H1 (cell line): ENCODE measurements at places on chromosomes 2 and 18. TPM values are rescaled to one million over a fixed set of nuclear protein-coding genes. Genes with fewer than 3 reads are reported as not detected.

DNA sequence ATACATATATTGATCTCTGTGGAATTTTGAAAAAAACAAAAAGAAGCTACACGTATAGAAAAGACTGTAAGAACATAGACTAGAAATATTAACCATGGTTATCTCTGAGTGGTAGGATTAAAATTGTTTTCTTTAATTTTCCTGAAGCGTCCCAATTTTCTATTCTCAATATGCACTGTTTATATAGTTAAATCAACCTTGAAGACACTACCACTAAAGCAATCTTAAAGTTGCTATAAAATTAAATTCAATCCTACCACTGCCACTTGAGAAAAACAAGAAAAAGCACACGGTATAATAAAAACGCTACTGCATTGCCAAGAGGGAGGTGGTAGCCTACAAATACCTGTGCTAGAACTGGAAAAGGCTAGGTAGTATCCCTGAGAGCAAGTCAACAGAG is 47.2 kb downstream of the TRIP12 start:
- DNase-seq, result no peak

DNA sequence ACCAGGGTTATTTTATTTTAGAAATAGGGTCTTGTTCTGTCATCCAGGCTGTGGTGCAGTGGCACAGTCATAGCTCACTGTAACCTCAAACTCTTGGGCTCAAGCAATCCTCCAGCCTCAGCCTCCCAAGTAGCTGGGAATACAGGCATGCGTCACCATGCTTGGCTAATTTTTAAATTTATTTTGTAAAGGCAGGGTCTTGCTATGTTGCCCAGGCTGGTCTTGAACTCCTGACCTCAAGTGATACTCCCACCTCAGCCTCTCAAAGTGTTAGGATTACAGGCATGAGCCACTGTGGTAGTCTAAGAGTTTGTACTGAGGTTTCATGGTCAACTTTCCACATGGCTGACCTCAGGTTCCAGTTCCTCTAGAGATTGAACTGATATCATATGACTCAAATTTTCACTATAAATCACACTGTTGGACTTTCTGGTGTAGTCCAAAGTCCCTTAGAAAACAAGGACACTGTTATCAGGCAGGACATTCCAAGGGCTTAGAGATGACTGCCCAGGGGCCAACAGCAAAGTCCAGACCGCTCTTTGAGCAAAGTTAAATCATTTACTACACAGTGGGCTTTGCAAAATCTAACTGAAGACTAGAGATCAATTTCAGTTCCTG is 82.0 kb upstream of the MEX3C start:
- no peak for DNase-seq

GRCh38 chr2:182784777-182785176 is 68.7 kb downstream of the DNAJC10 start:
- no peak for DNase-seq

Gene COL3A1
- total RNA-seq, result 0.07 TPM in 1 of 2 replicates, not detected in the other

GRCh38 chr2:10447895-10448575 is at the start of gene ODC1:
Gene ODC1 (minus strand): TSS chr2:10448327. CDS start chr2:10445032, 3,295 bp downstream.
- no peak for DNase-seq

- no peak for DNase-seq
Observed at GRCh38 chr2:10668402-10669012, 21.3 kb downstream of the NOL10 start.

Gene MYO5B
- total RNA-seq, result 6.4 and 6.9 TPM in 2 replicates

GRCh38 chr2:76808732-76809131 is 713.4 kb downstream of the LRRTM4 start:
- no peak for DNase-seq

Gene PJVK
- total RNA-seq, result 2.3 and 2.4 TPM in 2 replicates

Gene ARHGEF4
- total RNA-seq, result 13.3 and 14.6 TPM in 2 replicates

DNA sequence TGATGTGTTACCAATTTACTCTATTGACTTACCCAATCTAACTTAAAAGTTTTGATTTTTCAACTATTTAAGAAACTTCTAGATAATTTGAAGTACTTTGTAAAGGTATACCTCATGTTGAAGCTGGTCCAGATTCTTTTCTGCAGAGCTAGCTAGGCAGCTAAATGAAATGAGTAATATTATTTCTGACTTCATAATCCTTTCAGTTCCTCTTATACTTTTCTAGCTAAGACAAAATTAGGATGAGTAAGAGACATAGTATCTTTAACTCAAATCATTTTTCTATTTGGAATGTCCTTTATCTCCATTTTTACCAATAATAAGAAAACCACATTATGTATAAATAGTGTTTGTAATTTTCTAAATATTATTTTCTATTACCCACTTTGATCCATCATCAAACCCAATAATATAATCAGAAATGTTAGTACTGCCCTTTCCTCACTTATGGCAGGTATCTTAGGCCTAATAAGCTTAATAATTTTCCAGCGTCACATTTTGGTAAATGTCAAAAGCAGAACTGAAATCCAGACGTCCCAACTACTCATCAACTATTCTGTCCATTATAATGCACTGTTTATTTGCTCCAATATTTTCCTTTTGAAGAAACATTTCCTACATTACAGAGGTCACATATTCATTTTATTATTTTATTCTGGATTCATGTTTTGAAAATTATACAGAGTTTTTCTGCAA is 456.6 kb downstream of the THSD7B start:
- DNase-seq, result no peak

GRCh38 chr2:2735041-2735440 is 404.0 kb upstream of the MYT1L start:
- no peak for DNase-seq

- peak; percentile 94 for DNase-seq
Observed at GRCh38 chr2:232521959-232522622, 1.9 kb downstream of the PRSS56 start.

DNA sequence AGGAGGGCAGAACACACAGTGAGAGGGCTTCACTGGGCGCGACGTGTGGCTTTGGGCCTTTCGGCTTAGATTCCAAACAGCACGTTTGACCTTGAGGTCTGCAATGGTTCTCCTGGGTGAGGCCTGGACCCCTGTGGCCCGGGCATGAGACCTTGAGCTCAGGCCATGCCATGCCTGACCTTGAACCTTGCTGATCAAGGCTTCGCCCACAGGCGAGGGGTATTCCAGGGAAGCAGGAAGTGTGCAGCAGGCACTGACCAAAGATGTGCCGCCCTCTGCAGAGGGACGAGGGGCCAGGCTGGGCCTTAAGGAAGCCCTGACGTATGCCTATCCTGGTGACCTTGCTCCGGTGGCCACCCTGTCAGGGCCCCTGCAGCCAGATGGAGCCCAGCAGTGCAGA is 178.3 kb upstream of the HDAC4 start:
- DNase-seq, result no peak

Gene IL36RN
- total RNA-seq, result not detected in 2 replicates

GRCh38 chr18:49651033-49651432 is 89.2 kb downstream of the LIPG start:
- no peak for DNase-seq

Gene OSR1
- 0.22 TPM in 1 of 2 replicates, not detected in the other for total RNA-seq

DNA sequence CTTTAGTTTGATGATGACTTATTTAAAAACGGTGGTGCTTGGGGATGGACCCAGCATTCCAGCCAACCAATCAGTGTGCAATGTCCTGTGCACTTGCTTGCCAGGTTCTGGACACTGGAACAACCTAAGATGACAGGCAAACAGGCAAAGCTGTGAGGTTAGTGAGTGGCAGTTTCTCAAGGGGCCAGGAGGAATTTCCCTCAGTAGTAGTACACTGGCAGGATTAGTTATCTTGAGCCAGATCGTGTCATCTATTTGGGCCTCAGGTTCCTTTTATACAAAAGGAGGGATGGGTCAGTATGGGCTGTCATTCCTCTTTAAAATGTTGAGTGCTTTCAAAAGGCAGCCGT is 26.6 kb downstream of the MAP4K4 start:
- no peak for DNase-seq

DNA sequence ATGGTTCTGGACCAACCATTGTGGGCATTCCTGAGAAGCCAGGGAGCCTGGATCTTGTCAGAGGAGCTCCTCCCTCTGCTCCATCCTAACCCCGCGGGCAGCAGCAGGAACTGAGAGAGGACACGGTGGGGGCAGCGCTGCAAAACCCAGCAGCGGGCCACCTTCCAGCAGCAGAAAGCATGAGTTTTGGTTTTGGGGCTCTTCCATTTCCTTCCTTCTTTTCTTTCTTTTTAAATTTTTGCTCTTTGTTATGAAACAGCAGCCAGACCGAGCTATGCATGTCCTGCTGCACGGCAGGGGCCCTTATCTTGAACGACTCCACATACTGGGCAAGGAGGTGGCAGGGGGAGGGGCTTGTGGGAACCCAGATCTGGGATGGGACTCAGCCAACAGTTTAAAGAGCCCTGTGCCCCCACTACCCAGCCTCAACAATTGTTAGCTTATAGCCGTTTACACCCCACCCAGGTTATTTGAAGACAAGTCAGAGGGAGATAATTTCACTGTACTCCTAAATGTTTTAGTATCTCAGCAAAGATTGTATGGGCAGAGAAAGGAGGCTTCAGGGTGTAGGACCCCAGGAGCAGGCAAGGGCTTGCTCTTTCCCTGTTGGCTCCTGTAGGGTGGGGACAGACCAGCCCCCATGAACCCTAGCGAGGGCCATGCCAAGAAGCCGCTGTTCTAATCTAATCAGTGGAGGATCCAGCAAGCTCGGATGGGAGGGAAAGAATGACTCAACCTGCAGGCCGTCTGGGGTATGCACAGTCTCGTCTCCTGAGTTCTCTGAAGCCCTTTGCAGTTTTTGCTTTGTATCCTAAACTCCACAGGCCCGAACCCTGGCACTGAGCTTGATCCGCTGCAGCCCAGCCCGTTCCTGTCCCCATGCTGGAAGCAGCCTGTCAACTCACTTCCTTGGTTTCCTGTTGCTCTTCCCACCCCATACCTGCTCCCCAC is 75.3 kb downstream of the LRRFIP1 start:
- DNase-seq, result no peak

Gene HSBP1L1
- 0.69 and 1.0 TPM in 2 replicates for total RNA-seq

DNA sequence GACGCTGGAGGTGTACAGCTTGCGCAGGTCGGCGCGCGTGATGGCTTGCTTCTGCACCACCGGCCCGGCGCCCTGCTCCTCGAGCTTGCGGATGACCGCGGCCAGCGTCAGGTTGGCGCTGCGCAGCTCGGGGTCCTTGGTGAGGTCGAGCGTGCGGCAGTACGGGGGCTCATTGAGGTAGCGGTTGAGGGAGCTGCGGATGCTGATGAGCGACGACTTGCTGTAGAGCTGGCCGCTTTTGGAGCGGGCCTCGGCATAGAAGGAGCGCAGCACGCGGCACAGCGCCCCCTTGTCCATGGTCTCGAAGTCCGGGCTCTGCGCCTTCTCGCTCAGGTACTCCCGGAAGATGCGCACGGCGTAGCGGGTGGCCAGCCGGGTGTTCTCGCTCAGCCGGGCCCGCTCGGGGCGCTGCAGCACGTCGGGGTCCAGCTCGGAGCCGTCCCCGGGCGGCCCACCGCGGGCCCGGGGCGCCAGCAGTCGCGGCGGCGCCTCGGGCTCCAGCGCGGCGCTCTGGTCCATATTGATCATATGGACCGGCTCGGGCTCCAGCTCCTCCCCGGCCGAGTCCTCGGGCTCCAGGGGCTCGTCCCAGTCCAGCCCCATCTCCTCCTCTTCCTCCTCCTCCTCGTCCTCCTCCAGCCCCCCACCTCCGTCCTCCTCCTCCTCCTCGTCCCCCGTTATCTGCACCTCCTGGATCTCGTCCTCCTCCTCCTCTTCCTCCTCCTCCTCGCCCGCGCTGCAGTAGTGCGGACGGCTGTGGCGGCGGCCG is 523 bp downstream of the KCTD1 start:
- no peak for DNase-seq

Gene IRS1
- total RNA-seq, result 24.9 and 26.9 TPM in 2 replicates

GRCh38 chr2:209114588-209115240 is 309.1 kb upstream of the MAP2 start:
- no peak for DNase-seq

DNA sequence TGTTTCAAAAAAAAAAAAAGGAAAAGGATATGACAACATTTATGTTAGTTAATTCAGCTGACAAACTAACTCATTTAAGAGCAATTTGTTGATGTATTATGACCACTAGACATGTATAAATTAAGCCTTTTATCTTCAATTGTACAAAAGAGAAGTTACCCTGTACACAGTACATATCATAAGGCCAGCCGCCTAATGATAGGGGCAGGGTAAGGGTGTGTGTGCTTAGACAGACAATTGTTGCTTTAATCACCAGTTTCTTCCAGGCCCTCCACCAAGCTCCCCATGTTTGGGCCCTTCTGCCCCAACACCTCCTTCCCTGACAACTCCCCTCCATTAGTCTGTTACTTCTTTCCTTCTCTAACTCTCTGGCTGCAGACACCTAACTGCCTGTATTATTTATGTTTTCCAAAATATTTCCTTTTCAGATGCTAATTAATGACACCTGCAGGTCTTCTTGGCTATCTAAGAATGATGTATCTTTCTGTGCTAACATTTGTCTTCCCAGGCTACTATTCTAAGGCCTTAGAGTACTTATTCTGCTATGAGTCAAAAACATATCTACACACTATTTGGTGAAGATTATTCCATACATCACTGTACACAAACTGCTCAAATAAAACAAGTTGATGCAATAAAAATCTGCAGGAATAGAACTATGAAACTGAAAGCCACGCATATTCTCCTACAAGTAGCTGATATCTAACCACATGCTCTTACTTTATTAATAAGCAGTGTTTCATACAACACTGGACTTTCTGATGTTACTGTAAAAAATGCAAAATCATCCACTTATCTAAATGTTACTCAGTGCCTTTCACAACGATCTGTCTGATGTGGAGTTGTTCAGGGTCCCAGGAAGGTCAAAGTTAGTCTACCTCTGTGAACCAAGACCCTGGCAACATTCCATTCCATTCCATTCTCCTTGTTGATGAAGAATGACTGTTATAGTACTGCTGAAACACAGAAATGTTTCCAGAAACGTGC is 26.4 kb downstream of the TMEM131 start:
- no peak for DNase-seq

GRCh38 chr18:74505776-74506175 is 9.6 kb downstream of the CNDP2 start:
- DNase-seq, result no peak

Gene ST8SIA5
- total RNA-seq, result 6.3 and 7.0 TPM in 2 replicates

- peak; percentile 5 for DNase-seq
Observed at GRCh38 chr2:22020091-22020742, 896.4 kb downstream of the TDRD15 start.

GRCh38 chr2:17413036-17413435 is 105.2 kb downstream of the RAD51AP2 start:
- no peak for DNase-seq

DNA sequence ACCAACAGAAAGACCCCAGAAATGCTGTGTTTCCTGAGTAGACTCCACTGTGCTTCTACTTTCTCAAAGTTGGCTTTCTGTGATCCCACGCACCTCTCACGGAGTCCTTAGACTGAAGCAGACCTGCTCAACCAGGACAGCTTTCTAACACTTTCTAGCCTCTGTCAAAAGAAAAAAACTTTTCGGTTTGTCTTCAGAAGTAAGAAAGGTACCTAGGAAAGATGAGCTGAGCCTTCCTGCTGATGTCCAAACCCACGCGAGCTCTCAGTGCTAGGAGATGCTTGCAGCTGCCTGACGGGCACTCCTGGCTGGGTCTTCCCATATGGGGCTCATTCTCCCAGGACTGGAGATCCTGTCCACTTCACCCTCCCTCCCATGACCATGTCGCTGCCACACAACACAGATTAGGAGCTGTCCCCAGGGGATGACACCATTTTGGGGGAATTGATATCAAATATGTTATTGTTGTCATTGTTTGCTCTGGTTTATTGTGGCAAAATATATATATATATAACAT is 49.2 kb upstream of the DAPL1 start:
- DNase-seq, result no peak
